ENCODE measurements at places on chromosomes 1 and 21. TPM values are rescaled to one million over a fixed set of nuclear protein-coding genes. Genes with fewer than 3 reads are reported as not detected.

GRCh38 chr1:4512636-4513035, 141.8 kb upstream of the AJAP1 start:
- DNase-seq, result no peak

DNA sequence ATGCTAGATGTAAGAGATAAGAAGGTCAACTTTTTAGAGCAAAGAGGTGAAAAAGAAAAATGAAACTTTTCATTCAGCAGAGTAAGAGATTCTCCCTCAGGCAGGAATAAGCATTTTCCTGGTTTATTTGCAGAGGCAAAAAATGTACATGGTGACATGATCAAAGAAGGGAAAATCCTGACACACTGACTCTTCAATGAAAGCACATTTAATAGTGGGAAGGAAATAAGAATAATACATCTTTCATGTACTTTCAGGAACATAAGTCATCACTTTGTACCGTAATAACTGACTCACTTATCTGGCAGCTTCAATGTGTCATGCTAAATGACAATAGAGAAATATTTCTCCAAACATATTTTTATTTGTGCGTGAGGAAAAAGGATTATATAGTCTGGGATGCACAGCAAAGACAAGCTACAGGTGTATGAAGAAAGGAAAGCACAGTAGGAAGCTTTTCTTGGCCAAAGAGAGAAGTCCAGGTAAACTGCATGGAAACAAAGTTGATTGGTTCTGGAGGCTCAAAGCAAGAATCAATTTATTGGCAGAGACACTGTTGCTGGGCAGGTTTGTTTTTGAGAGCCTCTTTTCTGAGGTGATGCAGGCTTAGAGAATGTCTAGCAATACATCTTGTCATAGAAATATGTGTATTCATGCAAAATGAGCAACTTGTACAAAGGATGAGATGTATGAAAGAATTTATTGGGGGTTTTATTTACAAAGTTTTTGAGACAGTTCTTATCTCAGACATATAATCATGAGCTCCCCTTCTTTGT, 1409.0 kb downstream of the PLA2G4A start:
- no peak for DNase-seq

GRCh38 chr1:205669341-205670149, 10.8 kb downstream of the SLC45A3 start:
- no peak for DNase-seq

DNA sequence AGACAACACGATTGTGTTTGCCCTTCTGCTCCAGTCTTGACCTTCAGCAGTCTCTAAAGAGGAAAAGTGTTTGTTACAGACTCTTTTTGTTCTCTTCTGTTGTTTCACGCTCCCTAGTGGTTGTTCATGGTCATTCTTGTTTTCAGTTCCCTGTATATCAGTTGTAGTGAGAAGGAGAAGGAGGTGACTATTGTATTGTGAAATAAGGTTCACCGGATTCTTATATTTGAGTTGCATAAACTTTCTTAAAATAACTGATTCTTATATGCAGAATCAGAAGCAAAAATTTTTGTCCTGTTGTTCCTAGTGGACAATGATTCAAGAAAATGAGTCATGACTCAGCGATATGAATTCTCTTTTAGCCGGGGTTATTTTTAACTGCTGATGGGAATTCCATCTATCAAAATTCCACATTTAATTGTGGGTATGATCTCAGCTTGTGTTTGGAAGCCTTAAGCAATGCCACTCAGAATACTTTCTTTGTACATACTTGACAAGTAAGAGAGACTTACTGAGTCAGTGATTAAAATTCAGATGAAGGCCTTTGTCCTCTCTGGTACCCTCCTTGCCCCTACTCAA, 152.2 kb downstream of the CLEC20A start:
- no peak for DNase-seq

EXTL1 gene
- total RNA-seq, result not detected

CFAP74 gene
- total RNA-seq, result not detected
